ENCODE measurements at places on chromosomes 3 and 15. TPM values are rescaled to one million over a fixed set of nuclear protein-coding genes. Genes with fewer than 3 reads are reported as not detected.

- DNase-seq: no peak
Measured at GRCh38 chr15:90379263-90379662, 8.8 kb upstream of the IQGAP1 start.

GRCh38 chr3:42339321-42339720 is 71.1 kb downstream of the LYZL4 start:
- no peak for DNase-seq

The TCF12 gene
- total RNA-seq: 103 TPM

The FANCD2 gene
- 58.7 TPM for total RNA-seq

The DGKG gene
- total RNA-seq: 2.5 TPM

All from PC-3 (cell line).